B cell (primary cell): ENCODE measurements at places on chromosomes 5 and 9. TPM values are rescaled to one million over a fixed set of nuclear protein-coding genes. Genes with fewer than 3 reads are reported as not detected.
A peak's percentile ranks its signal among the peaks of the same experiment; 100 is the strongest.

Gene TRPM6
- not detected in 2 replicates for total RNA-seq

DNA sequence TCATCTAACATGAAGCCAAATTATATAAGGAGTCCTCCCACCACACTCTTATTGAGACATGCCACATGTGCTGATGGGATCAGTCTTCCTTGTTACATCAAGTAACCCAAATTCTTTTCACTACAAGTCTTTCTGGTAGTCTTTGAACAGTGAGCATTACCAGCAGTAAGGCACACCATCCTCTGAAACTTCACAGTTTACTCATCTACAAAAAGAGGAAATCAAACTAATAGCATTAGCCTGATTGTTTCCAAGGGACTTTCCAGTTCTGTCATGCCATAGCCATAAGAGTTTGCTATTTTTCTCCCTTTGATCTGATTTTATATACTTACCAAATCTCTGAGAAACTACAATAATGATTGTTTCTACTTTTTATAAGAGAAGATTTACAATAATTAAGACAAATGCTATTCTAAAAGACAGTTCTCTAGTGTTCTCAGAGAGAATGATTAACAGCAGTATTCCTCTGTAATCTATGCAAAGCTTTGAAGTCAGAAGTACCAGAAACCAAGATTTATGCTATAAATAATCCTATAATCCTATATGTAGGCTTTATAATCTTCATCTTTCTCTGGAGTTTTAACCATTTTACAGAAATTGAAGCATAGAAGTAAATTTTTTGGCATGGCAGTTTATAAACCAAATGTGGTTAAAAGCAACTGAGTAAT is 166.2 kb upstream of the ACO1 start:
- H3K27ac ChIP-seq: no peak overlapping the region
- no peaks in the 10 kb centered on the region for H3K36me3 ChIP-seq
- no peak overlapping the region for H3K4me3 ChIP-seq
- no peaks in the 10 kb centered on the region for H3K4me1 ChIP-seq

GRCh38 chr5:84453405-84453804 is 68.7 kb upstream of the EDIL3 start:
- H3K4me3 ChIP-seq: no peak overlapping the region
- H3K27me3 ChIP-seq: no peaks in the 10 kb centered on the region
- H3K36me3 ChIP-seq: no peaks in the 10 kb centered on the region
- H3K4me1 ChIP-seq: no peaks in the 10 kb centered on the region

Gene HMGCR
- total RNA-seq: 55.7 and 64.6 TPM in 2 replicates

Gene AGXT2
- not detected in 2 replicates for total RNA-seq

DNA sequence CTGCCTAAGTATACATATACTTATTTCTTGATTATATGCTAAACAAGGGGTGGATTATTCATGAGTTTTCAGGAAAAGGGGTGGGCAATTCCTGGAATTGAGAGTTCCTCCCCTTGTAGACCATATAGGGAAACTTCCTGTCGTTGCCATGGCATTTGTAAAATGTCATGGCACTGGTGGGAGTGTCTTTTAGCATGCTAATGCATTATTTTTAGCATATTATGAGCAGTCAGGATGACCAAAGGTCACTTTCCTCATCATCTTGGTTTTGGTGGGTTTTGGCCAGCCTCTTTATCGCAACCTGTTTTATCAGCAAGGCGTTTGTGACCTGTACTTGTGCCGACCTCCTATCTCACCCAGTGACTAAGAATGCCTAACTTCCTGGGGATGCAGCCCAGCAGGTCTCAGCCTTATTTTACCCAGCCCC is 80.9 kb downstream of the ALDH7A1 start:
- no peaks in the 10 kb centered on the region for H3K4me1 ChIP-seq
- no peaks in the 10 kb centered on the region for H3K36me3 ChIP-seq
- H3K27ac ChIP-seq: no peak overlapping the region
- DNase-seq: no peak
- no peaks in the 10 kb centered on the region for H3K27me3 ChIP-seq

Gene SLC1A3
- 0.37 TPM in 1 of 2 replicates, not detected in the other for total RNA-seq

Gene C5orf58
- total RNA-seq: not detected in 2 replicates

DNA sequence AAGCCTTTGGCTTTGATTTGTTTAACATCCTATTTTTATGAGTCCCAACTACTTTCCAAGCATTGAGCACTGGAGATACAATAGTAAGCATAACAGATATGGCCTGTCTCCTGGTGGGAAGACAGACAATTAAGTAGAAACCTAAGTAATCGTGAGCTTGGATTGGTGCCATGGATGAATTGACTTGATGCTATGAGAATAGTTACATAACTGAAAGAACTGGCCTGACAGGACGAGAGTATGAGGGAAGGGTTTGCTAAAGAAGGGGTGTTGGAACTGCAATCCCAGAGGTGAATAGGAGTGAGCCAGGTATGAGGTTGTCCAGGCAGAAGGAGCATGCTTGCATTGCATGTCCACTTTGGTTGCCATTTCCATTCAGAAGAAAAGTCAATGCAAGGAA is 52.4 kb downstream of the GPR21 start:
- no peak overlapping the region for H3K27ac ChIP-seq
- H3K4me3 ChIP-seq: no peak overlapping the region
- H3K4me1 ChIP-seq: peaks cover 30% of the 10 kb centered on the region
- H3K27me3 ChIP-seq: no peaks in the 10 kb centered on the region

- DNase-seq: no peak
- no peak overlapping the region for H3K27ac ChIP-seq
- no peaks in the 10 kb centered on the region for H3K4me1 ChIP-seq
- H3K36me3 ChIP-seq: peaks cover 6% of the 10 kb centered on the region
- H3K4me3 ChIP-seq: no peak overlapping the region
These were observed 64.6 kb downstream of the YTHDC2 start for GRCh38 chr5:113578091-113578490.

DNA sequence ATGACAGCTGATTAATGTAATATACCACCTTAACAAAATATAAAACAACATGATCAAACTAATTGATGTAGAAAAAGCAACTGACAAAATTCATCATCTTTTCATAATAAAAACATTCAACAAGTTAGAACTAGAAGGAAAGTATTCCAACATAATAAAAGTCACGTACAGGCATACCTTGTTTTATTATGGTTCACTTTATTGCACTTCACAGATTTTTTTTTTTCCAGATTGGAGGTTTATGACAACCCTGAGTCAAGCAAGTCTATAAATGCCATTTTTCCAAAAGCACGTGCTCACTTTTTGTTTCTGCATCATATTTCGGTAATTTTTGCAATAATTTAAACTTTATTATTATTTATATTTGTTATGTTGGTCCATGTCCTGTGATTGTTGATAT is 1120.3 kb downstream of the PTPRD start:
- no peaks in the 10 kb centered on the region for H3K27me3 ChIP-seq
- H3K36me3 ChIP-seq: no peaks in the 10 kb centered on the region
- DNase-seq: no peak

Gene TRIM7
- 5.6 and 7.4 TPM in 2 replicates for total RNA-seq

Gene IFNE
- total RNA-seq: not detected in 2 replicates

DNA sequence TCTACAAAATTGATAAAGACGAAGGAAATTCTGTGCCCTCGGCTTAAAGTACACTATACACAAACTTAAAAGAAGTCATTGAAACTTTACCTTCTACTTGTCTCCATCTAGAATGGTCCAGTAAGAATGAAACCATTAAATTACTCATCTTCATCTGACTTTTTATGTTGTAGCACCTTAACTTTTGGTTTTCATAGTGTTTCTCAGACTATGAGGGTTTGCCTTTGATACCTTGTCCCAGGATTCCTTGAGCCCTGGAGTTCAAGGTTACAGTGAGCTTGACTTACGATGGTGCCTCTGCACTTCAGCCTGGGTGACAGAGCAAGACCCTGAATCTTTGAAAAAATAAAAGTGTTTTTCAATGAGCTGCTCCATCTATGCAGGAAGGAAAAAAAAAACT is 132.2 kb downstream of the CDC42SE2 start:
- no peaks in the 10 kb centered on the region for H3K36me3 ChIP-seq
- H3K4me1 ChIP-seq: peaks cover 22% of the 10 kb centered on the region
- peak overlapping the region; percentile 89 for H3K27ac ChIP-seq
- no peaks in the 10 kb centered on the region for H3K27me3 ChIP-seq

- no peaks in the 10 kb centered on the region for H3K36me3 ChIP-seq
- H3K27me3 ChIP-seq: no peaks in the 10 kb centered on the region
- no peak overlapping the region for H3K4me3 ChIP-seq
- no peaks in the 10 kb centered on the region for H3K4me1 ChIP-seq
- no peak for DNase-seq
- no peak overlapping the region for H3K27ac ChIP-seq
These were observed 46.8 kb downstream of the ITGA2 start for GRCh38 chr5:53035868-53036381.

Gene CCDC152
- 4.2 and 4.8 TPM in 2 replicates for total RNA-seq

GRCh38 chr5:66597183-66597757 is 1.1 kb downstream of the MAST4 start:
- H3K4me3 ChIP-seq: peak overlapping the region; percentile 79
- no peak overlapping the region for H3K27ac ChIP-seq
- H3K4me1 ChIP-seq: peaks cover 14% of the 10 kb centered on the region
- DNase-seq: peak; percentile 57
- peaks cover 51% of the 10 kb centered on the region for H3K27me3 ChIP-seq
- H3K36me3 ChIP-seq: no peaks in the 10 kb centered on the region

DNA sequence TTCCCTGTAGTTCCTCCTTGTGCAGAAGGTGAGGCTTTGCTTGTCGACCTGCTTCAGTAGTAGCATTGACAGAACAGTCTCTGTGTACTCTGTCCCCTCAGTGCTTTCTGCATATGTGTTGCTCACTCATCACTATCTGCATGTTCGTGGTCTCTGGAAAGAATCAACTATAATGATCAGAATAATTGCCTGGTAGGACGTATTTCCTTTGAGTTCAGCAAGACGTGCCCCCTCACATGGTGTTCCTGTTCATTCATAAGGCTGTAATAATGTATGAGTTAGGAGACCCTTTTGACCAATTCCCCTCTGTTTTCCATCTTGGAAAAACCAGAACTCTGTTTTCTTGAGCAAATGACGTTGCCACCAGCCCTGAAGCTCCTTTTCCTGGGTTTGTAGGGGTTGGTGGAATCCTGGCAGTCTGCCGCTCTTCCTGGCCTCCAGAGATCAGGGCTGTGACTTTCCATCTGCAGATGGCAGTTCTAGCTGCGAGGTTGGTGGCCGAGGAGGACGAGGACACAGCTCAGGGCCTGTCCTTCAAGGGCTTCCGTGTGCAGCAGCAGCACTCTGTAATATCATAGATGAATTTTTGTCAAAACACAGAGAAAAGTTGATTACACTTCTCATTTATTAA is 61.9 kb downstream of the EXOSC2 start:
- no peaks in the 10 kb centered on the region for H3K27me3 ChIP-seq
- peaks cover 7% of the 10 kb centered on the region for H3K4me1 ChIP-seq
- no peak for DNase-seq
- no peak overlapping the region for H3K27ac ChIP-seq

- H3K4me3 ChIP-seq: no peak overlapping the region
- no peaks in the 10 kb centered on the region for H3K27me3 ChIP-seq
- H3K27ac ChIP-seq: no peak overlapping the region
- DNase-seq: no peak
- no peaks in the 10 kb centered on the region for H3K36me3 ChIP-seq
These were observed 42.8 kb upstream of the PDE8B start for GRCh38 chr5:77167695-77168121.

DNA sequence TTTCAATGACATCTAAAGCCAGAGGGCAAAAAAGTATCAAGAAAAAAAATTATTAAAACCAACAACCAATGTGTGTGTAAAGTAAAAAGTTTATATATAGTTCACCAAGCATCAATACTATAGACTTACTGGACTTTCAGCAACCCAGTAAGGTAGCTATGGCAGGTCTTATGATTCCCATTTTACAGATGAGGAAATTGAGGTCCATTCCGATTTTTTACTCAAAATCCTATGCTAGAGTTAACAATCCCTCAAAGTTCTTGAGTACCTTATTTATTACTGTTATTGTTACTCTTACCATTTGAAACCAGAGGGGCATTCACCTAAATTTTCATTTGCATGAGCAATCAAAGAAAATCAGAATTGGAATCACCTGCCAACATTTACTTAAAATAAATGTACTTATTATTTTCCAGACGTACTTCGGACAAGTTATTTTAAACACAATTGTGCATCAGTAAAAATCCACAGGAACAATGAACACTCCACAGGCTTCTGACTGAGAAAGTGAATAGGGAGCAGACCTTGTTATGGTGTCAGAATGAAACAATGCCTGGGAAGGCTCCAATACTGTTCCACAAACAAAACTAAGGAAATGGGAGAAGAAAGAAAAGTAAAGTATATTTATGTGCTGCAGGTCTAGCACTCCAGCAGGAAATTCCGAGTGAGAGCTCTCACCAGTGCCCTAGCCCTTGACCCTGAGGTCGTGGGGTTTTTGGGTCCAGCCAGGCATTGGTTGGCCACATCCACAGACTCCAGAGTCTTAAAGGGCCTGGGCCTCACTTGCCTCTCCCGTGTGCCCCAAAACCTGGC is 229.9 kb downstream of the PIK3R1 start:
- H3K4me3 ChIP-seq: no peak overlapping the region
- DNase-seq: no peak

GRCh38 chr9:130847306-130848217 is 12.5 kb downstream of the ABL1 start:
- H3K4me1 ChIP-seq: no peaks in the 10 kb centered on the region
- no peak for DNase-seq
- H3K27me3 ChIP-seq: no peaks in the 10 kb centered on the region
- no peak overlapping the region for H3K27ac ChIP-seq

DNA sequence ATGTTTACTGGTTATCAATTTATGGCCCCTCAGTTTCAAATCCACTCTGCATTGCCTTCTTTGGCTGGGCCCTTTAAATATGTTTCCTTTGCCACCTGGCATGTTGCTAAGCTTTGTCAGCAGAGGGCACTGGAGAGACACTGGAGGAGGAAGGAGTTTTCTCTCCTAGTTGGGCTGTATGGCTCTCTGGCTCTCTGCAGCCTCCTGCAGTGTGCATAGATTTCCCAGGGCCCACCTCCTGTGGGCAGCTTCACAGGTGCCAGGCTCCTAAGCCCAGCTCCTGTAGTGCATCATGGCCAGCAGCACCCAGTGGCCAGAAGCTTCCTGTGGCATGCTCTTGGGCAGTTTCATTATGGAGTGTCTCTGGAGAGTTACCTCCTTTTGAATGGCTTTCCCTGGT is 23.3 kb downstream of the CAVIN4 start:
- H3K4me3 ChIP-seq: no peak overlapping the region
- H3K4me1 ChIP-seq: peaks cover 13% of the 10 kb centered on the region
- H3K27me3 ChIP-seq: no peaks in the 10 kb centered on the region

- H3K4me1 ChIP-seq: peaks cover 5% of the 10 kb centered on the region
- H3K36me3 ChIP-seq: no peaks in the 10 kb centered on the region
- H3K27me3 ChIP-seq: peaks cover 19% of the 10 kb centered on the region
- H3K4me3 ChIP-seq: no peak within 1 kb of the TSS
- no peak within 1 kb of the TSS for H3K27ac ChIP-seq
- DNase-seq: peak; percentile 20
These were observed at the start of gene PCDHB14 for GRCh38 chr5:141223112-141223783. Gene PCDHB14 (plus strand): TSS chr5:141223343. CDS start chr5:141223506, 163 bp downstream.
